GM04504 (cell line): ENCODE measurements at places on chromosomes 2 and 18.

GRCh38 chr18:48959921-48960920, 9.5 kb upstream of the SMAD7 start:
- no peak for DNase-seq

GRCh38 chr2:39216346-39217191, 27.2 kb downstream of the CDKL4 start:
- DNase-seq, result no peak

DNA sequence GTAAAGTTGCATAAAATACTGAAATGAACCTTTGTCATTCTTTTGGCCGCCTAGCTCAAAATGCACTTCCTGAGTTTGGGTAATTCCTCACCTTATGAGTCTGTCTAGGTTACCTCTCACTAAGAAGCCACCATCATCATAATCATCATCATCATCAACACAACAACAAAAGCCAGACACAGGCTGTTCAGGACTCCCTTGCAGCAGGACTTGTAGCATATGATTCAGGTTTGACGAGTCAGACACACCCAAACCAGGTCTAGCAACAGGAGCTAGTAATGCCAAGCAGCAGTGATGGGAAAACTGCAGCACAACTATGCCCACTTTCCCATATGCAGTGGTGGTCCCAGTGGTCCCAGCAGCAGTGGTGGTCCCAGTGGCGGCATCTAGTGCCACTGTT, 2.8 kb upstream of the SGO2 start:
- DNase-seq, result no peak

GRCh38 chr2:57990118-57990725, 56.4 kb upstream of the VRK2 start:
- no peak for DNase-seq

DNA sequence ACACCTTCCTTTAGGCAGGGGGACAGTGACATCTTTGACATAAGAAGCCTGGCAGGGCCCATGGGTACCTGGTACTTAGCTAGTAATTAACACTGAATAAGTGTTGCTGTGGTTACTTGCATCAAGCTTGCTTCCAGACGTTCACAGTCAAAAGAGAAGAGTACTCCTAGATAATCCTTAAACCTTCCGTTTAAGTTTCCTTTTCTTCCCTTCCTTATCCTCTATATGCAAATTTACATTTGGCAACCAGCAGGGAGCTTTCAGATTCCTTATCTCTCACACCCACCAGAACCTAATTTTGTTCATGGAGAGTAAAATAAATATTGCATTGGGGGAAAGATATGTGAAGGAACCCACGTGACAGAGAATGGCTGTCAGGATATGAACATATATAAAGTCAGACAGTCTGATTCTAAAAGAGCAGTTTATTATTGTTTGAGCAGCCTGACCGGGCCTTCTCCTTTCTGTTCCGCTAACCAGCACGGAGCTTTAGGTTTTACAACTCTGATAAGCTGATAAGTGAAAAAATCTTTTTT, 7.8 kb upstream of the RAB31 start:
- no peak for DNase-seq

- no peak for DNase-seq
These were observed 40.4 kb downstream of the COL3A1 start for GRCh38 chr2:189014449-189015138.

DNA sequence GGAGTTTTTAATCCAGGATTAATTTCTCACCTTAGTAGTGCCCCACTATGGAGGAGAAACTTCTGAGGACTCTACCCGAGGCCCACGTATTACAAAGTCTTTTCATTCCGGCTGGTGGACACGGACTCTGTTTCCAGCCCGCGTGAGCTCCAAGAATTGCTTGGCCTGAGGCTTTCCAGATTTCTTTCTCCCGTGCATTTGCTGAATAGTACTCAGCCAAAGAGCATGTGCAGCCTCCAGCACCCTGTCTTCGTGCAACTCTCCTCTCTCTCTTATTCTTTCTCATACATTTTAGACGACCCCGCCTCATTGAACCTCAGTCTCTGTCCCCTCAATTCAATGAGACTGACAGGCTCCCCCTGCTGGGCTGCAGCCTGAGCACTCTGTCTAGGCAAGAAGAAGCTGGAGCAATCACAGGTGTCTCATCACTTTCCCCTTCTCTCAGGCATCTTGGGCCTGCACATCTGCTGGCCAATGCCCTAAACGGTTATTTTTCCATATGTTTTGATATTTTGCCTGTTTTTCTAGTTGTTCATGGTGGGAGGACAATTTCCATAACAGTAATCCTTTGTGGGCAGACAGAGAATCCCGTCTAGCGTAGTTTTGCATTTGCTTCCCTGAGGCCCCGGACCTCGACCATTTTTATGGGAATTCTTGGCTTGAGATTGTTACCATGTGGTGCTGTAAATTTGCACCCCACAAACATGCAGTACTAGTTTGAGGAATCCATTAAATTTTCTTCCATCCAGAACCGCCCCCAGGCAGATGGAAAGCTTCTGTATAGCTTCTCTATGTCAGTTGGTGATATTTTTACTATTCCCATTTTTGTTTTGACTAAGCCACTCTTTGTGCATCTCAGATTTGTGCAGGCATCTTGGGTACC, 50.1 kb upstream of the LPIN2 start:
- DNase-seq, result peak; percentile 12

DNA sequence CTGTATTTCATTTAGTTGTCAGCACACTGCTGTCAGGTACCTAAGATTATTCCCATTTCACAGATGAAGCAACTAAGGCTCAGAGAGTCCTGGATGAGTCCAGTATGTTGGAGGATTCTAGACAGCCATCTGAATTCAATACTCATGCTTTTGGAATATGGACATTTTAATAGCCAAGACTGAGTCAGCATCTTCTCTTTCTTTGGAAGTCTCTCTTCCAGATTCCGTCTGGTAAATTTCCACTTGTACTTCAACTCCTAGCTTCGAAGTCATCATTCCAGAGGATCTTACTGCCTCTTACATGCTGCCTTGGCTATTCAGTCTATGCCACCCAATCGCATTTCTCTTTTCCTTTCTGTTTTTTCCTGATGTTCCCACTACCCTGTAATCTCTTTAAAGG, 40.6 kb downstream of the INSIG2 start:
- no peak for DNase-seq

DNA sequence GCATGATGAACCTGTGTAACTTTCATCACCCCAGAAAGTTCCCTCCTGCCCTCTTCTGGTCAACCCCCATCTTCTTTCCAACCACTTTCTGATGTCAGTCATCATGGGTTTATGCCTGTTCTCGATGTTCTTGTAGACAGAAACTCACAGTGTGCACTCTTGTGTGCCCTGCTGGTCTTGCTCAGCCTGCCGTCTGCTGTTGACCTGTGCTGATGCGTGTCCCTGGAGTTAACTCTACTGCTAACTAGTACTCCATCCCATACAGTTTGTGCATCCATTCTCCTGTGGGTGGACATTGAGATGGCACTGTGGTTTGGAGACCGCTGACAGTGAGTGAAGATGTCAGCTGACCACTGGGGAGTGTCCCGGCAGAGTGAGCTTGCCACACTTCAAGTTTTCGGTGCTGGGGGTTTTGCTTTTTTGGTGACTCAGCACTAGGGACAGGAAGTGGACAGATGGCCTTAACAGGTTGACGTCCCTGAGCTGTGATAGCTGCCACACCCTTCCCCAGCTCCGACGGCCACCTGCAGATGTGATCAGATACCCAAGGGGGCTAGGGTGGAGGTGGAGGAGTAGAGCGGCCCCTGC, 14.8 kb downstream of the KLHL29 start:
- DNase-seq, result no peak

DNA sequence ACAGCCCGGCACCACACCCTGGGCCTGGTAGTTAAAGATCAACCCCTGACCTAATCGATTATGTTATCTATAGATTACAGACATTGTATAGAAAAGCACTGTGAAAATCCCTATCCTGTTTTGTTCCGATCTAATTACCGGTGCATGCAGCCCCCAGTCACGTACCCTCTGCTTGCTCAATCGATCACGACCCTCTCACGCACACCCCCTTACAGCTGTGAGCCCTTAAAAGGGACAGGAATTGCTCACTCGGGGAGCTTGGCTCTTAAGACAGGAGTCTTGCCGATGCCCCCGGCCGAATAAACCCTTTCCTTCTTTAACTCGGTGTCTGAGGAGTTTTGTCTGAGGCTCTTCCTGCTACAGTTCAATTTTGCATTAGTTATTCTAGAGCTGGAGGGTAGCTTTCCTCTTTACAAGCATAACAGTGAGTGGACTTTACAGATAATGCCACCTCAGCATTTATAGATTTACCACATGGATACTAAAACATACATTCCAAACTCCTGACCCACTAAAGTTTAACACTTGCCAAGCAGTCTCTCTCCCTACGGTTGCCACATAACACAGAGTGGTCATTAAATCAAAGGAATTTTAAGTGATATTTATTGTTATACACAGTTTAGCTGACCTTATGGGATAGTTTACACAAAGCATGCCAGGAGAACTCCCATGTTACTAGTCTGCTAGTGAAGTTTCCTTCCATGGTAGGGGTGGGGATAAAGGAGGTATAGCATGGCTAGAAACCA, 101.0 kb downstream of the EVA1A start:
- peak; percentile 79 for DNase-seq

DNA sequence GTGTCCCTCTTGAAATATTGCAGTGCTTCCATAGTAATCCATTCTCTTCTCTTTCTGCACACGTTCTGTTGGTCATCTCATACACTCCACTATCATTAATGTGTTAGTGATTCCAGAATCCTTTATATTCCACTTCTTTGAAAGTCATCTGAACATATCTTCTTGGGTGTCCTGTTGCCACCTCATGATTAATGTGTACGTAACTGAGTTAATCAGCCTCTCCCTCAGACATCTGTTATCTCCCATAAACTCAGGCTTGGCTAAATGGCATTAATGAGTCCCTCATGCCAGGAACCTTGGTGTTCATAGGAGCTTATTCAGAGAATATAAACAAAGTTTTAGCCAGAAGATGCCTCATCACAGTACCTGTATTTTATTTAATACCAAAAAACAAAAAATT, 126.4 kb downstream of the NCOA1 start:
- peak; percentile 9 for DNase-seq

DNA sequence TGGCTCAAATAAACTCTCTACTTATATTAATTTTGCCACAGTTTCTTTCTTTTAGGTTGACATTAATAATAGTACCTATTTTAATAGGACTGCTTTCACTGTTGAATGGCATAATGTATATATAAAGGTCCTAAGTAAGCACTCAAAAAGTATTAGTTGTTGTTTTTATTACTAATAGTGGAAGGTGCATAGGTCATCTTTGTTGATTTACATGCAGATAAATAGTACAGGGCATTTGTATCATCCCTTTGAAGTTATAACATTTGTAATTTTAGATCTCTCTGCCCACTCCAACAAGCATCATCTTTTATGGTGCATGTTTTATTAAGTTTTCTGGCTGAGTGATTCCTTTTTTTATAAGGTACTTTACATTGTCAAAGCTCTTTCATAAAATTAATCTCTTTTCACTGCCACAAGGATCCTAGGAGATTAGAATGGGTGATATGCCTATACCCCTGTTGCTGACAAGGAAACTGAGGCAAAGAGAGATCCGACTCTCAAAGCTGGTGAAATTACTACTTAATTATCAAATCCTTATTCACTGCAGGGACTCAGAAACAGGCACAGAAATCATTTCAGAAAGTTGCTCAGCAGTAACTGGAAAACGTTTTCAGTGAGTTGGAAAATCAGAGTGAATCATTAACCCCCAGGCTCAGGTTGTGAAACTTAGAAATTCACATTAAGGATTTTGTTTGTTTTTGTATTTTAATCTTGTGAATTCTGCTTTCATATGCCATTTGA, 299.6 kb downstream of the AGPS start:
- no peak for DNase-seq

DNA sequence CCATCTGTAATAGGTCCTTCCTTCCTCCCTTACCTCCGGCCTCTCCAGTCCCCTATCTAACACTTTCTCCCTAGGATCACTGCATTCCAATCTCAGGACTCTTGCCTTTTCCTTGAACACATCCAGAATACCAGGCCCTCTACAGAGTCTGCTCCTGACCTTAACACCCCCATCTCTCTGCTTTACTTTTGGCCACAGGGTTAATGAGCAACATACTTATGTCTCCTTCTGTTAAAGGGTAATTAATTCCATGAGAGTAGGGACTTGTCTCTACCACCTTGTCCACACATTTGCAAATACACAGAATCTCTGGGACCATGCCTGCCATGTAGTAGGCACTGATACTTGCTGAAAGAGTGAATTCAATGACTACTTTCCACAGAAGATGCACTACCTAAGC, 94.9 kb downstream of the COBLL1 start:
- no peak for DNase-seq

GRCh38 chr2:8328217-8328616, 353.6 kb upstream of the ID2 start:
- no peak for DNase-seq

DNA sequence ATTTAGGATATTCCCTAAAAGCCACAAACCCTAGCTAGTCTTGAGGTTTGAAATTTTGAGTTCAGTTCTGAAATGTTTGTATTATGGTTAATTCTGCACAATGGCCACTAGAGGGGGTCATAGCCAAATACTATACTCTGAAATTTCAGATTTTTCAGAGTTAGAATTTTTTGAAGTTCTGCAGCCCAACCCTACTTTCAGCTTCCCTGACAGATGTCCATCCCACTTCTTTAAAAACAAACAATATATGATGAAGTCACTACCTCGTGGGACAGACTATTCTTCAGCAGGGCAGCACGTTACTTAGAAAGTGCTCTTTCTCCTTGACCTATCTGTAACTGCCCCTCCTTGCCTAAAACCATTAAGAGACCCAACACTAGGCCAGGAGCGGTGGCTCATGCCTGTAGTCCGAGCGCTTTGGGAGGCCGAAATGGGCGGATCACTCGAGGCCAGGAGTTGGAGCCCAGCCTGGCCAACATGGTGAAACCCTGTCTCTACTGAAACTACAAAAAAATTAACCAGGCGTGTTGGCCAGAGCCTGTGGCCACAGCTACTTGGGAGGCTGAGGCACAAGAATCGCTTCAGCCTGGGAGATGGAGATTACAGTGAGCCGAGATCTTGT, 48.2 kb upstream of the PAPOLG start:
- DNase-seq, result no peak

DNA sequence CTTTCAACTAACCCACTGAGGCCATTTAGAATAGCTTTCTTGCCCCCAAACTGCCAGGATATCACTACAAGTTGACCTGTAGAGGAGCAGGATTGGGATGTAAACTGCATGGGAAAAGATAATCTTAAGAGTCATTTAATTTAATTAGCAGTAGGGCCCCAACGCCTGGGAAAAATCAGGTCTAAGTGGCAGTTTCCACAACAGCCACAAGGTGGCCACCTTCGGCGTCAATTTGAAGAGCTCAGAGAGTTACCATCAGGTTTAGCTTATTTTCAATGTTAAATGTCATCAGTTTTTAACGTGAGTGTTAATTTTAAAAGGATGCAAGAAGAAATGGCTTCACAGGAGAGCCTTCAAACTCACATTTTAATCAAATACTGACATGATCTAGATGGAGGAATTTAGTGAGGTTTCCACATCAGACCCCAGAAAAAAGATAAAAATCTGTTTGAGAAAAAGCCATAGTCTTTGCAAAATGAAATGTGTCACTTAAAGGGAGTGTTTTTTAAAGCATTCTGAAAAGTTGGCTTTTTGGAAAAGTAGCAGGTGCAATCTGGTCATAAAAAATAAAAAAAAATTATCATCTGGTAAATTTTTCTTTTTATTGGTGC, 77.3 kb upstream of the UPP2 start:
- peak; percentile 14 for DNase-seq

- no peak for DNase-seq
These were observed 374.0 kb downstream of the NCKAP5 start for GRCh38 chr2:133194362-133194655.

GRCh38 chr2:204722691-204723090, 177.4 kb downstream of the PARD3B start:
- DNase-seq, result no peak
